GM04503 (cell line): ENCODE measurements at places on chromosomes 7 and 10.

DNA sequence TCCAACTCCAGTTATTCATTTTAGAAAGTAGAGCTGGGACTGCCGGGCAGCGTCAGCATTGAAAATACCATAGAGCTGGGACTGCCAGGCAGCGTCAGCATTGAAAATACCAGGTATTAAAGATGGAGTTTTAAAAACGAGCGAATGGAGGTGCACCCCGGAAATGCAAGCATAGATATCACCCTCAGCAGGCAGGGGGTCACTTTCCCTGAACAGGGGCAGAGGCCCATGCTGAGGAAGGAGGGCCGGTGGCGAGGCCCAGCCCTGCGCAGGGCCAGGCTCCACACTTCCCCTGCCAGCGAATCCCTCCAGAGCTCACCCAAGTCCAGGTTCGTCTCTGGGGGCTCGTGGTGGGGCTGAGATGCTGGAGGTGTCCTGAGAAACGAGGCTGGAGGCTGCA lies 84.8 kb upstream of the DIP2C start:
- no peak for DNase-seq

DNA sequence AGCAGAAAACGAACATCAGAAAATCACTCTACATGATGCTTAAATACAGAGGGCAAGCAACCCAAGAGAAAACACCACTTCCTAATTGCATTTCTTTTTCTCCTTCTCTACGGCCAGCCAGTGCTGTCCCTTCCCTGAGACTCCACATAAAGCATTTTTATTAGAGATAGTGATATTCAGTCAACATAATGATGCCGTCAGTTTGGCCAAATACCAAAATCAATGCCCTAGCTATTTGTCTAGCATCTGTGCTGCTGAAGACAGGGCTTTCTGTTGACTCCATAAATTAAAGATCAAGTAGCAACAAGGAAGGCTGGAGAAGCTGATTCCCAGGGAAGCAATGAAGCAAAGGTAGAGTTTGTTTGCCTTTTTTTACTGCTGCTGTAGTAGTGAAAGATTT lies 1024.9 kb downstream of the REEP3 start:
- DNase-seq: no peak

GRCh38 chr10:89217057-89217990 lies 10.2 kb upstream of the CH25H start:
- no peak for DNase-seq

GRCh38 chr7:121376979-121377378 lies 19.1 kb downstream of the FAM3C start:
- DNase-seq: no peak

GRCh38 chr10:101217450-101218281 lies 11.6 kb downstream of the LBX1 start:
- DNase-seq: no peak

DNA sequence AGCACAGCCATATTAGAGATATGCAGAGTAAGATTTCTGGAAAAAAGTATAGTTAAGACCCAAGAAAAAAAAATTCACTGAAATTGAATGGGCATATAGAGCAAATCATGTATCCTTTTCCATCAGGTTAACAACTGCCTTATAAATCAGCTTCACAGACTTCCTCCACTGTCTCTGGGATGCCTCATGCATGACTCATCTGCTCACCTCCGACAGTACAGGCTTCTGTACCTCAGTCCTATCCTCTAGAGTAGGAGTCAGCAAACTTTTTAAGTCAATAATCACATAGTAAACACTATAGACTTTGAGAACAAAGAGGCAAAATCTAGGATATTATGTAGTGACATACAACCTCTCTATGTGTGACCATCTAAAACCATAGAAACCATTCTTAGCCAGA lies 211.6 kb upstream of the SP8 start:
- no peak for DNase-seq

DNA sequence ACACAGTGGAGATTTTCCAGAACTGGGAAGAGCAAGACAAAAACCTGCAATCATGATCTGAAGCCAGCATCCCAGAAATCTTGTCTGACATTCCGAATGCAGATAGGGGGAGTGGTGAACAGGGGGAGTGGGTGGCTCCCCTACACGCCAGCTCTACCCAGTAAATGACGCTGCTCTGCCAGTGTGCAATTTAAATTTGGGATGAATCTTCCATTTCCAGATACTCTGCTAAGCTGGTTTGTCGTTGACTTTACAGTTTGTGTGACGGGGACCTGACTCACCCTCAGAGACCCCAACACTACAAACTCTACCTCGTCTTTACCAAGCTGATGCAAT lies 68.7 kb upstream of the CAMK2B start:
- DNase-seq: no peak

- no peak for DNase-seq
Observed at GRCh38 chr10:73228247-73228646, 18.8 kb downstream of the DNAJC9 start.

DNA sequence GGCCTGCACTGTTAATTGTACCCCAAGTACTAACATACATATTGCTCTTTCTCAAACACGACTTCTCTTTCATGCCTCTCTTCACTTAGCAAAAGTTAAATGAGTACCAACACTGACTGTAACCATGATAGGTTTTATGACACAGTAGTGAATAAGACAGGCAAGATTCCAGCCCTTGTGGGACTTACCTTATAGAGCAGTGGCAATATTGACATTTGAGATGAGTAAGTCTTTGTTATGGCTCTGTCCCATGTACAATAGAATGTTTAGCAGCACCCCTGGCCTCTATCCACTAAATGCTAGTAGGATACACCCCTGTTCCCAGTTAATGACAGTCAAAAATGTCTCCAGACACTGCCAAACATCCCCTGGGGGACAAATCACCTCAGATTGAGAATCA lies 11.9 kb upstream of the COL1A2 start:
- no peak for DNase-seq

DNA sequence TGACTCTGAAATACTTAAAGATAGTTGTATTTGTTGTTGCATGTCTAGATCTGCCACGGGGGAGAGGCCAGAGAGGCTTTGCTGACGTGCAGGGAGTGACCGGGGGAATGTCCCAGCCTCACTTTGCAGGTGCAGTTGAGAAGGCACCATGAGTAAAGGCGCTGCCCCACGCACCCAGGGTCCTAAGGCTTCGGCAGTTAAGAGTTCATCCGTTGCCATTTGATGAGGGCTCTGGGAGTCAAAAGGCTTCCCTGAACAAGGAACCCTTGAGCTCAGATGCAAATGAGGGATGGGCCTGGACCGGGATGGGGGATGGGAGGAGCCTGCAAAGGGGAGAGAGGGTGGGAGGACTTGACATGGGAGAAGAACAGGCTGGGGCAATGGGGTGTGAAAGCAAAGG lies 20.4 kb downstream of the PPP2R2D start:
- DNase-seq: no peak

GRCh38 chr7:48096273-48096672 lies 7.2 kb downstream of the UPP1 start:
- no peak for DNase-seq

- no peak for DNase-seq
Observed at GRCh38 chr10:31659665-31660064, 269.0 kb downstream of the ARHGAP12 start.

DNA sequence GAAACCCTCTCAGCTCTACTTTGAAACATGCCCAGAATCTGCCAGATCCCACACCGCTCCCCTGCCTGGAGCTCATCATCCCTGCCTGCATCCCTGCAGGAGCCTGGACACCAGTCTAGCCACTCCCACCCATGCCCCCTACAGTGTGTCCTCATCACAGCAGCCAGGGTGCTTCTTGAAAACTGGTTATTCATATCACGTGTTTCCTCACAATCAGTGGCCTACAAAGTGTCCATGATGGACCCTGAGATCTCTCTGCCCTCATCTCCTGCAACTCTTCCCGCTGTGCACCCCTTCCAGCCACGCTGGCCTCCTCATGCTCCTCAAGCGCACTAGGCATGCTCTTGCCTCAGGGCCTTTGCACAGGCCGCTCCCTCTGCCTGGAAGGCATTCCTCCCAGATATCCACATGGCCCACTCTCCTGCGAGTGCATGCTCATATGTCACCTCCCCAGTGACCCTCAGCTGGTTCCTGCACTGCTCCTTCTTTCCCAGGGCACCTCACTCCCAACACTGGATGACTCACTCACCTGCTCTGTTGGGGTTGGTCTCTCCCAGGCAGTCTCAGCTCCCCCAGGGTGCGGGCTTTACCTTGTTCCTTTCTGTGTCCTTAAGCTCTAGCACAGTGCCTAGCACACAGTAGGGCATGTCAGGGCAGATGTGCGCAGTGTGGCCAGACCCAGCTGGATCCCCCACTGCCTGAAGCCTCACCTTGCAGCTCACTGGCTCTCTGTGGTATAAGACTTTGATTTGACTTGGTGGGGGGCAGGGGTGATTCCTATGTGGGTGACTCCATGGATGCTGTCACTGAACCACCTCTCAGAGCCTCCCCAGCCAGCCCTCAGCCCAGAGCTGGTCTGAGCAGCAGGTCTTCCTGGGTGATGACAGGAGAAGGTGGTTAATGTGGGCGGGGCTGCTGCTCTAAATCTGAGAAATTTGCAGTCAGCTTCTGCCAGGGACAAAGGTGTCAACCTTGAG lies 37.3 kb downstream of the CDH23 start:
- DNase-seq: no peak

- no peak for DNase-seq
Observed at GRCh38 chr7:100565133-100565571, 8.5 kb downstream of the SAP25 start.

DNA sequence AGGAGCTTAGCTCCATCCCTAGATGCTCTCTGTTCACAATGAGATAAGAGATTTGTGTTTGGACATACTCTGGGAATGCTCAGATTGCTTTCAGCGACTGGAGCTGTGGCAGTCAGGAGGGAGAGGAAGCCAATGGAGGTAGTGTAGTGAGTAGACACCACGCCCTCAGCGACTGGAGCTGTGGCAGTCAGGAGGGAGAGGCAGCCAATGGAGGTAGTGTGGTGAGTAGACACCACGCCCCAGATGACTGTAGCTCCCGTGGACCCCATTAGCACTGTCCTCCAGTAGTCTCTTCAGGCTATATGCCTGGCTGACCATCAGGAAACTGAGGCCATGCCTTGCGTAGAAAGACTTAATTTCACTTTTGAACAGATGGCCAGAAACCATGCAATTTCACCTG lies 1033.8 kb downstream of the NRG3 start:
- no peak for DNase-seq

GRCh38 chr10:50585921-50586739 lies 37.6 kb downstream of the SGMS1 start:
- no peak for DNase-seq
